ENCODE measurements at places on chromosomes 1 and 21.

DNA sequence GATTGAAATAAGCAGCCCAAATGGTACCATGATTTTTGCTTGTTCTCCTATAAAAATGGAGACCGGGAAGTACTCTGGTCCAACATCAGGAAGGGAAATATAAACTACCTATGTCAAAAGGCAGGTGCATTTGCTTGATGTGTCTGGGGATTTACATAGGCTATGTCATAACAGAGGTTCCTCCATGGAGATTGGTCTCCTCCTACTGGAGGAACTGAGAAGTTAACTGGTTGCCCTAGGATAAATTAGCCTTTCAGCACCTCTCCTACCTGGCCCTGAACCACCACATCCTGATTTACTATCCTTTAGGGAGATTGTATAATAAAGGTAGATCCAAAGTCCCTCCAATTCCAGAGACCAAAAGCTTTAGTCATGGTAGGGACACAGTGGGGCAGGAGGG is 1109.3 kb upstream of the B3GALT2 start:
- DNase-seq, result peak; percentile 20

DNA sequence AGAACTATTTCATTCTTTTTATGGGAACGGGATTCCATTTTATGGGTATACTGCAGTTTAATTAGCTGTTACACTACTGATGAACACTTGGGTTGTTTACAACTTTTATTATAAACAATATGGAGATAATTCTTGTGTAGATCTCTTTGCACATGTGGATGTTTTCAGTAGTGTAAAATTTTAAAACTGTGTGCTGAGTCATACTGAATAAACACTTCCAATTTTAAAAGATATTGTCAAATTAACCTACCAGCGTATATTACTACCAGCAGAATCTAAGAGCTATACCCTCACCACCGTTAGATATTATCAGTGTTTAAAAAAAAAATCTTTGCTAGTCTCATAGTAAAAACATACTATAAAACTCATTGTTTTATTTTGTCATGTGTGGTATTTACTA is 106.1 kb downstream of the CC2D1B start:
- DNase-seq, result no peak

GRCh38 chr1:72013161-72013560 is 269.2 kb downstream of the NEGR1 start:
- no peak for DNase-seq

GRCh38 chr1:1006305-1007159 is 6.6 kb upstream of the HES4 start:
- DNase-seq, result no peak

All from SJCRH30 (cell line).